ENCODE measurements at places on chromosomes 7 and 10.

- no peak for DNase-seq
Observed at GRCh38 chr7:22443370-22444180, 56.4 kb downstream of the STEAP1B start.

- no peak for DNase-seq
Observed at GRCh38 chr10:102876747-102877153, 7.5 kb downstream of the AS3MT start.

DNA sequence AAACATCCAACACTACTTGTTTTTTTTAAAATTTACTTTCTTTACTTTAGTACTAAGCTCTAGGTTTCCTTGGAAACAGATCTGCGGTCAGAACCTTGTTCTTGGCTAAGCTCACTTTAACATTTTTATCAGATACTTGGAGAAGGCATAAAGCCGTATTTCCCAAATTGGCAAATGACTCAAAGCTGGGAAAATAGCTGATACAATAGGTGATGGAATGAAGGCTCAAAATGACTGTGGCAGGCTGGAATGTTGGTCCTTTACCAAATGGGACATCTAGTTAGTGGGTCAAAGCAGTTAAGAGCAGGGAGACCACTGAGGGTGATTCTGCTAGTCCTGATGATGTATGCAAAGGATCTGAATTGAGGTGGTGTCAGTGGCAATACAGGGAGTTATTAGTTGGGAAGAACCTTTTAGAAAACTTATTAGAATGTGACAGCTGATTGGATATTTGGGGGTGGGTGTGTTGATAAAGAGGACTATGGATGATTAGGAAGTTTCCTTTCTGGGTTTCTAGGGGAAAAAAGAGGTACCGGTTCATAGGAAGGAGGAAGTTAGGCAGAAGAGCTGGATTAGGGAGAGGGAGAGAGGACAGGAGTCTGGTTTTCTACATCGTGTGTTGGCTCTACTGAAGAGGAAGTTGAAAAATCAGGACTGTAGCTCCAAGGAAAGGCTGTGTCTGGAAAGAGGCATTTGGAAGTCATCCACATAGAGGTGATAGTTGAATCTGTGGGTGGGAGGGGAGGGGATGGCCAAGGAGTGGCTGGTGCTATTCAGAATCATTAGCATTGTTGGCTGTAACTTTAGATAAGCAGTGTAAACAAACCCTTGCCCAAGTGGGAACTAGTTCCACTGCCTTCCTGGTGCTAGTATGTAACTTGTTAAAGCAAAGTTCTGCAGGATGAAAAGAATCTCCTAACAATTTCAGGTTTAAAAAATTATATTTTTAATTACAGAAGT, 13.1 kb downstream of the PLCE1 start:
- DNase-seq, result no peak

GRCh38 chr7:131352032-131352431, 24.4 kb downstream of the MKLN1 start:
- no peak for DNase-seq

- DNase-seq, result no peak
Observed at GRCh38 chr10:14618674-14619073, 156.0 kb downstream of the FAM107B start.

GRCh38 chr10:28533186-28533564, 257 bp downstream of the WAC start:
- DNase-seq, result no peak

DNA sequence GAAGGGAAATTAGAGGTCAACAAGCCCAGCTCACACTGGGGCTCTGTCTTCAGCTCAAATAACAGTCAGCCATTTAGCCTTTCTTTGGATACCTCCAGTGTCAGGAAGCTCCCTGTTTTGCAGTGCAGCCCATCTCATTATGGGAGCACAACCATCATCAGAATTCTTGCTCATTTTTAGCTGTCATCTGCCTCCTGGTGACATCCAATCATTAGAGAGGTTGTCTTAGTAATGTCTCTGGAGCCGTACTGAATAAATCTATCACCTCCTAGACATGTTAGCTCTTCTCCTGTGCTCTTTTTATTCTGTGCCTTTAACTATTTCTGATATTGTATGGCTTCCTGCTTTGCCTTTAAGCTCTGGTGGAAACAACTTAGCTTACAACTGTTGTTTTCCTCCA, 74.5 kb downstream of the CHRM2 start:
- DNase-seq, result no peak

DNA sequence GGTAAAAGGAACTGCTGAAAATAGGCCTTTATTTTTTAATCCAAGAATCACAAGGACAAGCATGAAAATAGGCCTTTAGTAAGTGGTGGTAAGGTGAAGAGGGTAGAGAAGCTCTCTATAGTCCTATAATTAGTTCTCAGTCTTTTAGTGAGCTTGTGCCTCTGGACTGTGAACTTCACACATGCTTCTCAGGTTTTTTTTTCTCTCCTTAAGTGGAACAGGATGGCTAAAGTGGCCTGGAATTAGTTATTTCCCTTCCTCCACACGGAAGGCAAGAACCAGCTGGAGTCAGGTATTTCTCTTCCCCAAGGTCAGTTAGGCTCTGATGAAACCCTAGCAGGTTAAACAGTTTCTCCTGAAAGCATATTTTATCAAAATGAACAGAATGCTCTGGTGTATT, 203.0 kb upstream of the MINDY3 start:
- no peak for DNase-seq

GRCh38 chr7:93955304-93955703, 33.8 kb downstream of the GNG11 start:
- DNase-seq, result no peak

DNA sequence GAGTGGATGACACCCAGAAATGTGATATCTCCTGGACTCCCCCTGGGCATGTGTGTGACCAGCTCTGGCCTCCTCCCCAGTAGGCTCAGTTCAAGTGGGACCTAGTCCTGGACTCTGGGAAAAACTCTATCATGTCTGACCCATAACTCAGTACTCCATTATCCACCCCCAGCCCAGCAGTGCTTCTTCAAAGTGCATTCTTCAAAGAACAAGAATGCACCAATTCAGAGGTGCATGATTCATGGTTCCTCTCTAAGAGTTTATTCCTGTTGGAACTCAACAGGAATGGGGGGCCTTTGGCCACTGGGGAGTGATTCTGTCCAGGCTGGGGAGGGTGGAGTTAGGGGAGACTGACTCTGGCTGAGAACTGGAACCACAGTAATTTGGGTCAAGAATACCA, 173.6 kb upstream of the CXCL12 start:
- no peak for DNase-seq

DNA sequence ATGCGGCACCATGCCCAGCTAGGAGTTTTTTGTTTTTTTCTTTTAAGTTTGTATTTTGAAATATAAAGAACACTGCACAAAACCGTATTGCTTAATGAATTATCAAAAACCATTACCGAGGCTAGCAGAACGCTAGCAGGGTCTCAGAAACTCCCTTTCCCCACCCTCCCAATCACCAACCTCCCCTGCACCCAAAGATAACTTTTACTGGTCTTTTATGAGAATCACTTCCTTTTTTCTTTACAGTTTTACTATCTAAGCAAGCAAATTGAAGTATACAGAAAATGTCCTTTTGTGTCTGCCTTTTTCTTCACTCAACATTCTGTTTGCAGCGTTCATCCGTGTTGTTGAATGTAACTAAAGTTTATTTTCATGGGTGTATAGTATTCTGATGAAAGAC, 13.4 kb downstream of the HIP1 start:
- no peak for DNase-seq

DNA sequence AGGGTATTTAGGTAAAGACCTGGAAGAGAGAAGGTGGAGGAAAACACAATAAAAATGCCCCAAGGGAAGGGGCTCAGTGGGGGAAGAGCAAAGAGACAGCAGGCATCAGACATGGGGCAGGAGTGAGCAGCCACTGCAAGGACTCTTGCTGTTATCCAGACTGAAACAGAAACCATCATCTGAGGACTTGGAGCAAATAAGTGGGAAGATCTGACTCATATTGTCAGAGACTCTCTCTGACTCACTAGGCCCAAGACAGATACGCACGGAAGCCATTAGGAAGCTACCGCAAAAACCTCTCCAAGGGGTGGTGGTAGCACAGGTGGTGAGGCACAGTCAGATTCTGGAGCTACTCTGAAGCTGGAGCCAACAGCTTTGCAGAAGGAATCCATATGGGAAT, 110.7 kb downstream of the RNF32 start:
- no peak for DNase-seq

DNA sequence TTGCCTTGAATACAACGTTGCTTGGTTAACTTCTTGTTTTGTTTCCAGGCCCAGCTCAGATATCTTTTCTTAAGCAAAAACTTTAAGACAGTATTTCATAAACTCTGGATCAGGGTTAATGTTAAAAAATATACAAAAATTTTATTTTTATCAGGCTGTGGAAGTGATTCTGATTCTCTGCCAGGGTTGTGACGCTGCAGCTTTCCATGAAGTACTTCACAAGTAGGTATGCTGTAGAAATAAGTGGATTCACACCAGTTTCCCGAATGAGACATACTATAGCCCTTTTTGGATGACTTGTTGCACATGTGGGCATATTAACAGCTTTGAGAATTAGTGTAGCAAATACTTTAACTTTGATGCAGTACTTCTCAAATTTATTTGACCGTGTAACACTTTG, 70.1 kb downstream of the CDK14 start:
- no peak for DNase-seq

DNA sequence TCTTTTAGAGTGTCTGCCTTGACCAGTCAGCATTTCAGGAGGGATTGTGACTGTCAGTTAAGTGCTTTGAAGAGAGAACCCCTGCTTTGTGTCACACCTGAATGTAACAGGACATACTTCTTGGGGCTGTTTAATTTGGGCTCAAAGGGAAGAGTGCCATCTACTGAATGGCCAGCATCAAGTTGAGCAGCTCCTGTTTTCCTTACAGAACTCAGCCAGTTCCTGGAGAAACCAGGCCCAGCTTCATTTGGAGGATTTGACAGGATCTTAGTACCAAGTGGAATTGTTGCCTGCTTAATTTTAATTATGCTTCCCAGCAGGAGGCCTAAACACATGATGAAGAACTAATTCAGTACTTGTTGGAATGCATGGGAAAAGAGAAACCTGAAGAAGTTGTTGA, 8.3 kb downstream of the ADD3 start:
- no peak for DNase-seq

DNA sequence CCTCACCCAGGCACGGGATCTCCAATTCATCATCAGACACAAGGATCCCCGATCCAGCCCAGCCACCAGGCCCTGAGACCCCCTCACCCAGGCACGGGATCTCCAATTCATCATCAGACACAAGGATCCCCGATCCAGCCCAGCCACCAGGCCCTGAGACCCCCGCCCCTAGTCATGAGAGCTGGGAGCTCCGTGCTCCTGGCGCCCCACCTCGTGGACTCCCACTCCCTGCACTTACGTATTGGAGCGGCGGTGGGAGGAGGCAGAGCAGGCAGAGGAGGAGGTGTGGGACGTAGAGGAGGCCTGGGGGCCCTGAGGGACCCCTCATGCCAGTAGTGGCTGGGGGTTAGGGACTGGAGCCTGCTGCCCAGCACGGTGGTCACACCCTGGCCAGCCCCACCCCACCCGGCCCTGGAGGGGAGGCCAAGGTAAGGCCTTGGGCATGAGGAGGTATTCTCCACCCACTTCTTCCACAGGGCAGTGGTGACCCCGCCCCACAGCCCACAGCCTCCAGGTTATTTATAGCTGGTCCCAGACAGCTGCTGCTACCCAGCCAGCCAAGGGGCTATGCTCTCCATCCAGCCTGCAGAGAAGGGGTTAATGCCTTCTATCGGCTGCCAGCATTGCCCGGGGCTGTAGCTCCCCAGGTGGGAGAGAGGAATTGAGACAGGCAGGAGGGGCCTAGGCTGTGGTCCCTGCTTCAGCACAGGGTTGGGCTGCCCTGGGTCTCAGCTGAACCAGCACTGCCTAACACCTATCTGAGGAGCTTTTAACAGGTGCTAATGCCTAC, 17.6 kb upstream of the CRHR2 start:
- DNase-seq, result no peak

GRCh38 chr7:143504215-143504936, 26.7 kb downstream of the TAS2R41 start:
- no peak for DNase-seq

DNA sequence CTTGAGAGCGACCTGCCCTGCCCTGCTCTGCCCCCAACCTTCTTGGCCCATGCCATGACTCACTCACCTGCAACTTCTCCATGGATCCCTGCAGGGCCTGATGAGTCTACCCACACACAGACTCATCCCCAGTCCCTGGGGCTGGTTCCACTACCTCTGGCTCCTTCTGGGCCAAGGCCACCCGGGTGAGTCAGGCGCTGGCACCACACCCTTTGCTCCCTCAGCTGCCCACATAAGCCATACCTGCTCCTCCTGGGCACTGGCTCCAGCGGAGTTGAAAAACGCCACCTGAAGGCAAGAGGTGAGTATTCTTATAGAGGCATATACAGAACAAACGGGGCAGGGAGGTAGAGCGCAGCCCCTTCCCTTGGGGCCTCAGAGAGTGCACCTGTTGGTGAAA, 16.2 kb upstream of the MTPAP start:
- DNase-seq, result no peak

DNA sequence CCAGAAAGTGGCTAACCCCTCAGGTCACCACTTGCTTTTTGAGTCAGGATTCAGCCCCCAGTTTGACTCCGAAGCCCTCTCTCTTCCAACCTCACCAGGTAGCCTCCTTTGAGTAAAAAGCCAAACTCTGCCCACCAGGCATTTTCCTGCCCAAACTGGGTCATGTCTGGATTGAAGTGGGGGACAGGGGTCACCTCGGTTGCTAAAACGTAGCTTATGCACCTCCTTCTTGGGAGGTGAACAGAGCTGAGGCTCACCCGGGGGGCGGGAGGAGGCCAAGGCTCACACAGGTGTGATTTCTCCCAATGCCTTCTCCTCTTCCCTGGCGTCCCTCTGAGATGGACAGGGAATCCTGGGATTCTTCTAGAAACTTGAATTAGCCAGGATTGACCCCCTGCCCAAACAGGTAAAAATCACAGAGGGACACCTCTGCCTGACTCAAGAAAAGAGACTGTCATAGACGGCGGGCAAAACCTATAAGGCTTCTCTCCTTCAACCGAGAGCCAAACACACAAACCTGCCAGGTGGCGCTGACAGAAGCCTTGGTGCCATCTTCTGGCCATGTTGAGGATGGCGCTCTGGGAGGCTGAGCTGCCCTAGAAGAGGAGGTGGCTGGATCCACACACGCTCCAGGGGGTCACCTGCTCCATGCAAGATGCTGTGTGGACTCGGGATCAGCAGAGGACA, 51.6 kb downstream of the PRLHR start:
- DNase-seq, result peak; percentile 42

DNA sequence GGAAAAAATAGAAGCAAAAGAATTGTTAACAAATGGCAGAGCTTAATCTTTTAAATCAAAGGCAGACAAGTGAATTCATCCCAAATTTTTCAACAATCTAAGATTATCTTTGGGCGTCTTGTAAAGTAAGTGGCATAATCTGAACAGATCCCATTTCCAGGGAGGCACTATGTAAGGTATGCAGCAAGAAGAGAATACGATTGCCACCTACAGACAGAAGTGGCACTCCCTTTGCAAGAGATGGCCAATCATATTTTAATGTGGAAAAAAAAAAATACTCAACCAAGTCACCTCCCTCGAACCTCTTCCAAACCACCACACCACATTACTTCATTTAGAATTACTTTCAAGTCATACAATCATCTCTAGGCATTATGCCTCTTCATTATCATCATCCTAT, 4.0 kb downstream of the GFRA1 start:
- no peak for DNase-seq

- no peak for DNase-seq
Observed at GRCh38 chr10:114902151-114902550, 35.8 kb upstream of the TRUB1 start.

All from stimulated activated CD4-positive, alpha-beta T cell treated with anti-CD3 and anti-CD28 coated beads, TNF-alpha, amount 100 ng/mL, for 24 hours (primary cell).